ENCODE measurements at places on chromosomes 7 and 10.
A peak's percentile ranks its signal among the peaks of the same experiment; 100 is the strongest.

- DNase-seq: no peak
Measured at GRCh38 chr10:60237977-60238758, 151.5 kb downstream of the ANK3 start.

GRCh38 chr7:40598915-40599314 lies 464.1 kb downstream of the SUGCT start:
- DNase-seq: no peak

DNA sequence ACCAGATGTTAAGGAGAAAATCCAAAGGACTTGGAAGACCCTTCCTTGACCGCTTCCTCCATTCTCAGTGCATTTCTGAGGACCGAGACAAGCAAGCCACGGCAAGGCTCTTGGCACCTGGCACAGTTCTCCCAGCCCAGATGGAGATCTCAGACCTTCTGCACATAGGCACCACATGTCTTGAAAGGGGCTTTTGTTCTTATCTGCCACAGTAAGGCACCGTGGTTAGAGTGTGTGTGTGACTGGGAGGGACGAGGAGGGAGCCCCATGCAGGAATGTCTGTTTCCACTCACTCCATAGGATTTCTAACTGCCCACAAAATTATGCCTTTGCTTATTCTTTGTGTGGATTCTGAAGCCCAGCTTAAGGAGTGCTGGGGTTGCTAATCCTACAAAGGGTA lies 10.3 kb upstream of the WDR86 start:
- DNase-seq: no peak

- DNase-seq: no peak
Measured at GRCh38 chr7:17523813-17524739, 225.6 kb downstream of the AHR start.

DNA sequence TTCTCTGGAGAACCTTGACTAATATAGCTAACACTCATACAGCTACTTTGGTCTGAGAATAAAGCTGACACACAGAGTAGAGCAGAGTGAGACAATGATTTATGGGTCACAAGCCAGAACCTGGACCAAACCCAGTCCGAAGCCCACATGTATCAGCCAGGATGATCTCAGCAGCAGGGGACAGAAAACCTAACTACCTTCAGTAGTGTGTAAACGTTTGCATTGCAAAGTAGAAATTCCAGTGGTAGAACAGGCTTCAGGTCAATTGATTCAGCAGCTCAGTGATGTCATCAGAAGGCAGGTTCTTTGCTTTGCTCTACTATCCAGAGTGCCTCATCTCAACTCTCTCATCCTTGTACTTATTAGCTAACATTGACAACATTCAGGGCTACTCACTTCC lies 62.5 kb upstream of the PALS2 start:
- no peak for DNase-seq

DNA sequence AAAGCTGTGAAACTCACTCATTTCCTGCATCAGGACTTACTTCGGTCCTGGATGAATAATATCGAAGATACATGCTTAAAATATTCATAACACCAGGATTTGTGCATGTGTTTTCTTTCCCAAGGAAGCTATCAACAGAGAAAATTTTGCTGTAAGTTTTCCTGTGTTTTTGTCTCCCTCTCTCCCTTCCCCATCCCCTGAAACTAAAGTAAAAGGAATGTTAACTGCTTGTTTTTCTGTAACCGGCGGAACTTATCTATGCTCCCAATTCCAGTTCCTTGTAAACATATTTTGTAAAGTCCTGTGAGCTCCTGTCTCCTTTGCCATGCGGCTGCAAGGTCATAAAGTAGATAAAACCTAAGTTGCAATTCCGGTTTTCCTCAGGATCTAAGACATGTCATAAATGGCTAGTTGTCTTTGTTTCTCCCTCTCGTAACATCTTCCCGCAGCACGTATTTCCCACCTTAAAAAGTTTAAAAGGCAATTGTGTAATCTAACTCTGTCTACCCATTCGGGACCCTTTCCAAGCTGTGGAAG lies 79.0 kb upstream of the POM121L12 start:
- DNase-seq: no peak

DNA sequence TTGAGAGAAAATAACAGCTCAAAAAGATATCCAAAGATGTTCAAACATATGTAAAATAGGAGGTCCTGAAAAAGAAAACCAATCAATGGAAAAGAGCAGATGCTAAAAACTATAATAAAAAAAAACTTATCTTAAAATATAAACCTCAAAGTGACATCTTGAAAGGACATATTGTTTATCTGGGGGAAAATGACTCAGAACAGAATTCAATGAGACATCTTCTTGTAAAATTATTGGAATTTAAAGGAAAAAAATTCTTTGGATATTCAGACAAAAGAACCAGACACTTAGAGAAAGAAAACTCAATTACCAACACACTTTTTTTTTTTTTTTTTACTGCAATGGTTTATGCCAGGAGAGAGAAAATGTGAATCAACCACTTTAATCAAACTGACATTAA lies 58.9 kb downstream of the NAMPT start:
- no peak for DNase-seq

- no peak for DNase-seq
Measured at GRCh38 chr10:77898323-77899079, 28.1 kb downstream of the DLG5 start.

DNA sequence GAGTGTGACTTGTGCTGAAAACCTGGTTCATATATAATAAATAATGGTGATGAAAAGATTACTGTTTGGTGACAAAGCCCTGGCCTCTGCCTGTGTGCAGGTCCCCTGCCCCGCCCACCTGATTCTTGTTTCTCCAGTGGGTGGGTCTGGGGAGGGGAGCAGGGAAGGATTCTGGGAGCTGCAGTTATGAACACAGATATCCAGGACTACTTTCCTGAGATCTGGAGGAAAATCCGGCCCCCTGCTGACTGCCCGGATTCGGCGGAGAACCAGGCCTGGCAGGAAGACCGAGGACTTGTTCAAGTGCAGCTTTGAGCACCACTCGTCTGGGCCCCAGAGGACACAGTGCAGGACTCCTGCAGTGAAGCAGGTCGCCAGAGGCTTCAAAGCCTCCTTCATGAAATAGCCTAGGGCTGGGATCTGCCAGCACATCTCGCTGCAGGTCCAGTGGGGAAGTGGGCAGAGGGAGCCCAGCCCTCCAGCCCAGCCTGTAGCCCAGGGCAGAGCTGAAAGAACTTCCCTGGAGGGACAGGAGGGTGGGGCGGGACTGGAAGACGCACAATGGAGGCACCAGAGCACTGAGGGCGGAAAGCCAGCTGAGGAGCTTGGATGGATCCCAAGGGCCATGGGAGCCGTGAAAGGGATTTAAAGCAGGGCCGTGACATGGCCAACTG lies 7.0 kb downstream of the ATP6V0E2 start:
- DNase-seq: peak; percentile 87

DNA sequence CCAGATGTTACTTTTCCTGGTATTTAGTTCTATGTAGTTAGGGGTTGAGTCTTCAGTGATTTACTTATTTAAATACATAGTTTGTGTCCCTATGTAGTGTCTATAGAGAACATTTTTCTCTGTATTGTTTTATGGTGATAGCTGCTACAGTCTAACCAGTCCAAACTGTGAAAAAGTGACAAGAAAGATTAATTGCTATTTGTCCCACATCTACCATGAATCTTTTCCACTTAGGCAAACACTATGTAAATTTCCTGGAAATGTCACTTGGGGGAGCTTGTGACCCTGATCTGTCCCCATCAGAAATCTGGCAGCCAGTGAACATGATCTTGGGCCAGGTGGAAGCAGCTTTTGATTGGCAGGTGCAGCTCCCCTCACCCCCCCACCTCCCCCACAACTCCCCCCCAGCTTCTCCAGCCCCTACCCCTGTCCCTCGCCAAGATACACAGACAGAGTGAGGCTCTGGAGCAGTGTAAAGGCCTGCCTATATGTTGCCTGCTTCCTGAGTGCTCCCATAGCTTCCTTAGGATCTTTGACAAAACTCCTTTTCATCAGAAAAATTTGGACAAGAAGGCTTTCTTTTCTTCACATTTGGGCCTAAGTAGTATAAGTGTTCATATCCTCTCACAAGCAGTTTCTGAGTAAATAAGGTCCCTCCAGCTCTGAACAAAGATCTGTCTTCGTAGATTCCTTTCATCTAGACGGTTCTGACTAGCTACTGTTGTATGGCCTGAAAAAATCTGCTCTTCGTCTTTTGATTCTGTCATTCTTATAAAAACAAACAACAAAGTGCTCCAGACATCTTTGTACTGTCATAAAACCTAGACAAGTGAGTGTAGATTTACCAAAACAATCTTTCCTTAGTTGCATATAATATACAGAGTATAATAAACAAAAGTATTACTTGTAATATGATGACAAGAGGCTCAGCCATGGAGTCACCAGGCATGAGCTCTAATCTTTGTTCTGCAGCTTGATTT lies 31.5 kb upstream of the SLC13A1 start:
- no peak for DNase-seq

DNA sequence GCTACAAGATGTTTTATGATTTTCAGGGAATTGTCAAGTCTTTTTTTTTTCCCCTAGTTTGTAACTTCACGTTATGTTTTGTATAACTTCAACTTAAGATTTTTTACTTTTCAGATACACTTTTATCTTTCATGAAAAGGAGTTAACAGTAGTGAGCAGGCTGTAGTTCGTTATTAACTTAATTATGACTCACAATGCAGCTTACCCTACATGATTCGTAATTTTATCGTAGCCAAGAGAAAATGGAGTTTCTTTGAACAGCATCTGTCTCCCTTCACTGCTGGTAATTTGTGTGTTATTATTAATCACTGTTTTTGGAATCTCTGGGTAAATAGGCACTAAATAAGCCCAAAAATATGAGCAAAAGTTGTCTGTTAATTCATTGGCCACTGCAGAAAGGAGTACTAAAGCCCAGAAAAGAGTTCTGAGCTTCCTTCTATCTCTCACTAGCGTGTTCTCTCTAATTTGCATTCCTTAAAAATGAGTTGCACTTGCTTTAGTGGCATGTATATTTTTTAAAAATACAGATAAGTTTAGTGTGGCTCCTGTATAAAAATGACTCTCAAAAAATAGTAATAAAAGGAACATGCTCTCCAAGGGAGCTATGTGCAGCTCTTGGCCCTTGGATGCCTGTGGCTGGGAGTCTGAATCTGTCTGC lies 36.1 kb downstream of the RALA start:
- DNase-seq: no peak
